Pons (tissue), 1 donor: ENCODE measurements at places on chromosomes 4 and X.

- no peak for DNase-seq
These were observed 33.4 kb downstream of the ARHGEF6 start for GRCh38 chrX:136747003-136747986.

DNA sequence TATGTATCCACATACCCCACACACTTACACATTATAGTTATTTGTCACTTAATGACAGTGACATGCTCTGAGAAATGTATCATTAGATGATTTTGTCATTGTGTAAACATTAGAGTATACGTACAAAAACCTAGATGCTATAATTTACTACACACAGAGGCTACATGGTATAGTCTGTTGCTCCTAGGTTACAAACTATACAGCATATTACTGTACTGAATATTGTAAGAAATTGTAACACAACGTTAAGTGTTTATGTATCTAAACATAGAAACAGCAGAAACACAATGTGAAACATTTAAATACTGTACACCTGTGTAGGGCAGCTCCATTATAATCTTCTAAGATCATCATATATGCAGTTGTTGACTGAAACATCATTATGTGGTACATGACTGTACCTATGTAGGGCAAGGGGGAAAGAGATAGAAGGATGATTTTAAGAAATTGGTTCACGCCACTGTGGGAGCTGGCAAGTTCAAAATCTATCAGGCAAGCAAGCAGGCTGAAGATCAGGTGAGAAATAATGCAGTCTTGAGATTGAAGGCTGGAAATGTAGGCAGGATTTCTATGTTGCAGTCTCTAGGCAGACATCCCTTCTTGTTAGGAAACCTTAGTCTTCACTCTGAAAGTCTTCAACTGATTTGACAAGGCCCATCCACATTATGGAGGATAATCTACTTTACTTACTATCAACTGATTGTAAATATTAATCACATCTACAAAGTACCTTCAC lies 78.0 kb upstream of the CPEB2 start:
- no peak for DNase-seq

DNA sequence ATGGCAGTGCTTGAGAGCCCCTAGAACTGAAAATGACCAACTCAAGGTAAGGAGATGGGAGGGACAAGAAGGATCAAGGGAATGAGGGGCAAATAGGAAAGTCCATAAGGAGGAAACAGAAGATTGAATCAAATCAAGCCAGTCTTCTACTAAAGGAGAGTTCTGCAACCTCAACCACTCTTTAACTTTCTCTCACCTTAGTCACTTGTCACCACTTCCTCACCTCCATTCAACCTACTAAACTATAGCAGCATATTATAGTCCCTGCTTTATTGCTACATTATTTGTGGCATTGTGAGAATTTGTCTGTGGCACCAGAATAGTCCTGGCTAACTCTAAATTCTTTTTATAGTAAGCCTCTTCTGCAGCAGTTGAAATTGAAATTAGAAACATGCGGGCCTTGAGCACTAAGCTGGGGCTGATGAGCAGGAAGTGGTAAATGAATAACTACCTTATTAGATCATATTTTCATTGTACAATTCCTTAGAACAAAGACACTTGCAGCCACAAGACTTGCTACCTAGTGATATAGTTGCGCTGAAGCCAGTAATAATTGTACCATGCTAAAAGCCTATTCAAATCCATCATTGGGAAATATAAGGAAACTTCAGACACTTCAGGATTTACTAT lies 336.9 kb downstream of the ZNF674 start:
- DNase-seq, result no peak

DNA sequence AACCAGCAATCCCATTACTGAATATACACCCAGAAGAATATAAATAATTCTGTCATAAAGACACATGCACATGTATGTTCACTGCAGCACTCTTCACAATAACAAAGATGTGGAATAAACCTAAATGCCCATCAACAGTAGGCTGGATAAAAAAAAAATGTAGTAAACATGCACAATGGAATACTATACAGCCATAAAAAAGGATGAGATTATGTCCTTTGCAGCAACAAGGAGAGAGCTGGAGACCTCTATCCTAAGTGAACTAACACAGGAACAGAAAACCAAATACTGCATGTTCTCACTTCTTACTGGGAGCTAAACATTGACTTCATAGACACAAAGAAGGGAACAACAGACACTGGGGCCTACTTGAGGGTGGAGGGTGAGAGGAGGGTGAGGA lies 2067.7 kb downstream of the ARAP2 start:
- DNase-seq, result no peak

- no peak for DNase-seq
These were observed 160.0 kb upstream of the ARX start for GRCh38 chrX:25175743-25176142.

DNA sequence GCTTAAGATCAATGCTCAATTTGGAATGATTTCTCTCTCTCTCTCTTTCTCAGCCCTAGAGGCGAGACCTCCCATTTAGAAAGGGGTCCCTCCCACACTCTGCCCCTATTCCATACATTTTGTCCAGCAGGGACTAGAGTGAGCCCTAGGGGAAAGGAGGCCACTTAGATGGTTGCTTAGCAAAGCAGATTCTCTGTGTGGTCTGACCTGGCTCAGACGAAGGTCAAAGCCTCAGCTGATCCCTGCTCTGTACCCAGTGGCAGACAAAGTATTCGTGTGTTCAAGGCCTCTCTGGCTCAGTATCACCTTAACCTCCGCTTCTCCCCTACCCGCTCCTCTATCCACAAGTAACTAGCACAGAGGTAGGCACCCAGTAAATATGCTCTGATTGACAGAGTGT lies 78.4 kb downstream of the HPRT1 start:
- no peak for DNase-seq

DNA sequence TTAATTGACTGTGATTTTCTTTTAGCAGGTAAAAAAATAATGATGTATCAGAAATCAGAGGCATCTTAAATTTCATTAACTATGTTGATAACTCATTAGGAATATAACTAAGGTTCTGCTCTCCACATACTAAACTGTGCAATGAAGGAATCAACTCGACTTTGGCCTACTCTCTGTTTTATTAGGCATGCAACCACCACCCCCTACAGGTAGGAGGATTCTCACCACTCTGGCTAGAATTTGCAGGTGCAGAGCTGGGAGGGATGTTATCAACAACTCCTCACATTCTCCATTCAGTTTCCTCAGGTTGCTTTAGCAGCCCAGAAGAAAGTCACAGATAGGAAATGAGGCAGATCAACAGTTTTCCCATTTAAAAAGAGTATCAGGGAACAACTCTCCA lies 160.1 kb downstream of the COX18 start:
- peak; percentile 8 for DNase-seq

DNA sequence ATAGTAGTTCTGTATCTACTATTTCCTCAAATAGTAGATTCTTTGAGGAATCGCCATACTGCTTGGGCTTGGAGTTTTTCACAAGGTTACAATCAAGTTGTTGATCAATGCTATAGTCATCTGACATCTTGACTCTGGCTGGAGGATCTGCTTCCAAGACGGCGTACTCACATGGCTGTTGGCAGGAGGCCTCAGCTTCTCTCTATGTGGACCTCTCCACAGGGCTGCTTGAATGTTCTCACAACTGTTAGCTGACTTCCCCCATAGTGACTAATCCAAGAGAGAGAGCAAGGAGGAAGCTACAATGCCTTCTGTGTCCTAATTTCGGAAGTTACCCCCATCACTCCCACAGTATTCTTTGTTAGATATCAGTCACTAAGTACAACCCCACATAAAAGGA lies 10.3 kb downstream of the EGFL6 start:
- DNase-seq, result no peak

- DNase-seq, result no peak
These were observed 241.7 kb downstream of the PPP1R2C start for GRCh38 chrX:42536286-42536685.

- DNase-seq, result no peak
These were observed 891.0 kb upstream of the FRG1 start for GRCh38 chr4:189049682-189050081.

DNA sequence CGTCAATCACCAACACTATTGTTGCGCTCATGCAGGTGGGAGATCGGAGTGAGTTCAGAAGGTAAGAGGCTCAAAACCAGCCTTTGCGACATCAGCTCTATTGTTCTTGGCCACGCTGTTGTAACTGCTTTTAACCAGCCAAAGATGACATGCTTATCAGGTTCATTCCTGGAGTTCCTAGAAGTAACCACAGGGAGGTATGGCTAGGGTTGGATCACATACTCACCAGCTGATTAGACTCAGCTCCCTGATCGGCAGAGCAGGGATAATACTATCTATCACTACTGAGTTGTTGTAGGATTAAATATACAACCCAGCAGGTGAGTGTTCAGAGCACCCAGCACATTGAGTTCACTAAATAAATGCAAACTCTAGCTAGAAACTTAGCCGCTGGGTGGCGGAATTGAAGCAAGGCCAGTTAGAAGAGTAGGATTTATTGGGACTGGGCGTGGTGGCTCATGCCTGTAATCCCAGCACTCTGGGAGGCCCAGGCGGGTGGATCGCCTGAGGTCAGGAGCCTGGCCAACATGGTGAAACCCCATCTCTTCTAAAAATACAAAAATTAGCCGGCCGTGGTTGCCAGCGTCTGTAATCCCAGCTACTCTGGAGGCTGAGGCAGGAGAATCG lies 12.4 kb downstream of the SLC34A2 start:
- no peak for DNase-seq

GRCh38 chr4:127643791-127644190 lies 11.0 kb downstream of the INTU start:
- DNase-seq, result peak; percentile 79

- DNase-seq, result no peak
These were observed 204.6 kb upstream of the DIAPH2 start for GRCh38 chrX:96480081-96480480.

- DNase-seq, result no peak
These were observed 17.8 kb downstream of the HMGB3 start for GRCh38 chrX:151000861-151001331.

DNA sequence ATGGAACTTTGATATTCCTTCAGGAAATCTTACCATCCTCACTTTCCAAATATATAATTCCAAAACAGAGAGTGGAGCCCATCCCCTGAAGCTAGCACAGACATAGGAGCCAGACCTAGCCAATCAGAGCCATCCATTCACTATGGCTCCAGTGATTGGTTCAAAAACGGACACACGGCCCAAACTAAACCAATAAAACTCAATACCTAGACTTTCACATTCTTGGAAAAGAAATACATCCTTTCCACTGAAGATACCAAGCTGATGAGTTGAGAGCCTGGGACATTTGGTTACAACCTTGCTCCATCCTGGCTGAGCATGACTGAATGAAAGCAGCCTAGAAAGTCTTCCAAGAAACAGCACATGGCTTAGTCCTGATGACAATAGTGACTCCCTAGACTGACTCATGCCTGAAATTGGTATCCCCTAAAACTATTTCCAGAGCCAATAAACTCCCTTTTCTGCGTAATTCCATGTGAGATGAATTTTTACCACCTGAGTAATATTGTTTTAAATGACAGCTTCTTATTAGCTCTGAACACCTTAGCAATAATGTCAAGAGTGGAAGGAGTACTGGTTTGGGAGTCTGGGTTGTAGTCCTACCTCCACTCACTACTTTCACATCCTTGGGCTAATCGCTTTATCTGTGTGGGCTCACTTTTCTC lies 189.6 kb upstream of the LNX1 start:
- DNase-seq, result no peak
